ENCODE measurements at places on chromosomes 3 and 15. TPM values are rescaled to one million over a fixed set of nuclear protein-coding genes. Genes with fewer than 3 reads are reported as not detected.

GRCh38 chr3:17508180-17508752, 234.2 kb downstream of the TBC1D5 start:
- H3K4me1 ChIP-seq, result no peaks in the 10 kb centered on the region
- no peaks in the 10 kb centered on the region for H3K27me3 ChIP-seq
- DNase-seq, result no peak
- H3K4me3 ChIP-seq, result no peak overlapping the region

DNA sequence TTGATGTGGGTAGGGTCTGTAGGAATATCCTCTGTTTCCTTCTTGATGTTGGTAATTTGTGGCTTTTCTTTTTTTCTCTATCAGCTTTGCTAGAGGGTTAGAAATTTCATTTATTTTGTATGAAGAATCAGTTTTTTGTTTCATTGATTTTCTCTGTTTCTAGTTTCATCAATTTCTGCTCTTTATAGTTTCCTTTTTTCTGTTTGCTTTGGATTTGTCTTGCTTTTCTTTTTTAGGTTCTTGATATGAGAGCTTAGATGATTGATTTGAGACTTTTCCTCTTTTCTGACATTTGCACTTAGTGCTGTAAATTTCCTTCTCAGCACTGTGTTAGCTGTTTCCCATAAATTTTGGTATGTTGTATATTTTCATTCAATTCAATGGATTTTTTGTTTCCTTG, 61.3 kb downstream of the LSM3 start:
- no peaks in the 10 kb centered on the region for H3K36me3 ChIP-seq
- no peak overlapping the region for H3K27ac ChIP-seq
- DNase-seq, result no peak
- H3K4me1 ChIP-seq, result no peaks in the 10 kb centered on the region
- H3K27me3 ChIP-seq, result peaks cover 15% of the 10 kb centered on the region

DNA sequence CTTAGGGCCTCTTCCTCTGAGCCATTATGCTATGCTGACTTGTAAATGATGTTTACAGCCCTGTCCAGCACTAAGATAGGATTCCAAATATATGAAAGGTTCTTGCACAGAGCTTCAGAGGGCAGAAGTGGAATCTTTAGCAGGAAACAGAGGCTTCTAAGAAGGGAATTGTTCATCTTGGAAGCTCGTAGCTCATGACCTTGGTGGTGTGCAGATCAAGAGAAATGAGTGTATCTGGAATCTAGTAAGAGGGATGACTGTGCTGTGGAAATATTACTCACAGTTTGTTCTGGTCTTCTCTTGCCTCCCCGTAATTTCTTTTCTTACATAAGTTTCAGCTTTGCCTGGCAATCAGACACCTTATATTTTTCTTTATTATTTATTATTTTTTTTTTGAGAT, 175.8 kb downstream of the SPATA16 start:
- H3K36me3 ChIP-seq, result no peaks in the 10 kb centered on the region
- DNase-seq, result no peak
- H3K4me3 ChIP-seq, result no peak overlapping the region
- H3K27ac ChIP-seq, result no peak overlapping the region
- H3K27me3 ChIP-seq, result peaks cover 5% of the 10 kb centered on the region

GRCh38 chr15:29573197-29573838, 248.9 kb downstream of the TJP1 start:
- no peak overlapping the region for H3K27ac ChIP-seq
- H3K27me3 ChIP-seq, result peaks cover 56% of the 10 kb centered on the region
- H3K4me1 ChIP-seq, result peaks cover 4% of the 10 kb centered on the region
- H3K36me3 ChIP-seq, result peaks cover 6% of the 10 kb centered on the region
- DNase-seq, result no peak
- no peak overlapping the region for H3K4me3 ChIP-seq

GRCh38 chr3:195208183-195208582, 62.8 kb downstream of the XXYLT1 start:
- H3K36me3 ChIP-seq, result no peaks in the 10 kb centered on the region
- DNase-seq, result no peak
- H3K4me3 ChIP-seq, result no peak overlapping the region
- no peaks in the 10 kb centered on the region for H3K27me3 ChIP-seq
- H3K4me1 ChIP-seq, result peaks cover 27% of the 10 kb centered on the region

DNA sequence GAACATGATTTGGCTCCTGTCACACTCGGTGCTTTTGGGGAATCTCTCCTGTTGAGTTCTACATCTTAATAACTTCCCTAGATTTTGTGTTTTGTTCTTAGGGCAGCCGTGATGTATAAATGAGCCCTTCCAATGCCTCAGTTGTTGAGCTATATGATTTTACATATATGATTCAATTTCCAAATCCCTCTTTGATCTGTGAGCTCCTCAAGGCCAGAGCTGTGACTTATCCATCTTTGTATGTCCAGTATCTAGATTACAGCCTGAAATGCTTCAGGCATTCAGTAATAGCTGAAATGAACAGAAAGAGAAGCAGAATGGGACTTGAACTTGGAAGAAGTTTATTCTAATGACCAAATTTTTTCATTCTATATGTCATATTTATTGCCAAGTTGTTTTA, 26.6 kb downstream of the CGGBP1 start:
- H3K4me1 ChIP-seq, result peaks cover 22% of the 10 kb centered on the region
- no peak for DNase-seq
- no peaks in the 10 kb centered on the region for H3K27me3 ChIP-seq

GRCh38 chr3:160053048-160053391, 64.4 kb downstream of the IL12A start:
- no peak overlapping the region for H3K4me3 ChIP-seq
- no peak overlapping the region for H3K27ac ChIP-seq
- no peaks in the 10 kb centered on the region for H3K27me3 ChIP-seq

- H3K27ac ChIP-seq, result no peak overlapping the region
- H3K4me1 ChIP-seq, result peaks cover 5% of the 10 kb centered on the region
- H3K36me3 ChIP-seq, result no peaks in the 10 kb centered on the region
- no peak overlapping the region for H3K4me3 ChIP-seq
- H3K27me3 ChIP-seq, result no peaks in the 10 kb centered on the region
- no peak for DNase-seq
These were observed 44.6 kb downstream of the EOMES start for GRCh38 chr3:27677565-27677964.

DNA sequence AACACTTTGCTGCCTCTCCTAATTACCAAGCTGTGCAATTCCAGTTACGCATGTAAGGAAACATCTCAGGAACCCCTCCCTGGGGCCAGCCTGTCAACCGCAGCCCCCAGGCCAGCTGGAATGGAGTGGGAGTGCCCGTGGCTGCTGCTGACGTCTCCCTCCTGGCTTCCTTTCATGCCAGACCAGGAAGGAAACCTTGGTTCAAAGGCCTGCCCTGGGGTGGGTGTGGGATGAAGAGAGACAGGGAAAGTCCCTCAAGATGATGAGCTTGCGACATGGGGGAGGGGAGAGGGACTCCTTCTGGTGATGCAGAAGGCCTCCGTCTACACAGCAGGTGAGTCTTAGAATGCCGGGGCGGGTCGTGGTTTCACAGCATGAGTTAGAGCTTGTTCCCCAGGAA, 11.4 kb upstream of the CYP11A1 start:
- peaks cover 17% of the 10 kb centered on the region for H3K4me1 ChIP-seq
- H3K36me3 ChIP-seq, result no peaks in the 10 kb centered on the region
- no peak overlapping the region for H3K4me3 ChIP-seq
- H3K27ac ChIP-seq, result no peak overlapping the region

DNA sequence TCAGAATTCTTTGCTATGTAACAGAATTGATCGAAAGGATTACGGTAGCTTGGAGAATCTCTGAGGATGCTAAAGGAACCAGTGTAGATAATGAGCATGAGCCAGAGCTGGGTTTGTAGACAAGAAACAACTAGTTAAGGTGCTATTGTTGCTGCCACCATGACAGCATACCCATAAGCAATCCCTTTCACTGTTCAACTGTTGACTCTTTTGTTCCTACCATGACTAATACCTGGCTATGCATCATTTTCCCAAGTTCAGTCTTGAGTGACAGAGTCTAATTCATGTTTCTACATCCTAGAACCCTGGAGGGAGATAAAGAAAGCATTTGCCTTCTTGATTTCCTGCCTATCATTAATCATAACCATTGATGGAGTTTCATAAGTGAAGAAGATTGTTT, 600.3 kb downstream of the OTOL1 start:
- H3K4me1 ChIP-seq, result no peaks in the 10 kb centered on the region
- no peaks in the 10 kb centered on the region for H3K27me3 ChIP-seq
- no peak for DNase-seq
- H3K27ac ChIP-seq, result no peak overlapping the region
- no peak overlapping the region for H3K4me3 ChIP-seq

GRCh38 chr3:78098367-78098766, 1058.5 kb downstream of the ROBO2 start:
- no peaks in the 10 kb centered on the region for H3K4me1 ChIP-seq
- H3K36me3 ChIP-seq, result no peaks in the 10 kb centered on the region
- H3K27ac ChIP-seq, result no peak overlapping the region
- no peaks in the 10 kb centered on the region for H3K27me3 ChIP-seq
- DNase-seq, result no peak

DNA sequence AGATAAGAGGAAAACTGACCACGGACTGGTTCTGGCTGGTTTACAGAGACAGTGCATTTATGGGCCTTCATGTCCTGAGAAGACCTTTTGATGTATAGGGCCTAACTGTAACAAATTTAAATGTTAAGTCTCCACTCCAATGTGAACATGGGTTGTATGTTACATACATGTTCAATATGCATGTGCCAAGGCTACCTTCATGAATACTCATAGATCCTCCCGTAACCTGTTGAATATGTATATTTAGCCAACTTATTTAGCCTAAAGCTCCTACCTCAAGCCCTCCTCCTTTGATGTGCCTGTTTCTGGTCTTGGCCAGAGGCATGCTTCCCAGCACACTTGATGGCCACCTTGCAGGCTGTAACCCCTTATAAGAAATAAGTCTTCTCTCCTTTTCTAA, at the start of gene OR5H2:
TSS of gene OR5H2 (plus strand) at position 301 of the 400 bp plus-strand sequence. CDS start 398 bp downstream, outside the sequence.
- H3K36me3 ChIP-seq, result no peaks in the 10 kb centered on the region
- no peaks in the 10 kb centered on the region for H3K4me1 ChIP-seq
- H3K4me3 ChIP-seq, result no peak within 1 kb of the TSS

The SLC26A6 gene
- total RNA-seq, result 31.3 TPM

The ARNT2 gene
- not detected for total RNA-seq

The CAPN3 gene
- total RNA-seq, result 2.0 TPM

The QRICH1 gene
- total RNA-seq, result 145 TPM

The ENTPD3 gene
- total RNA-seq, result not detected

Data from natural killer cell treated with Interleukin-12 subunit alpha and Interleukin-12 subunit beta and Interleukin-15 and Interleukin-18, amount 100 ng/mL, for 72 hours (primary cell).